ENCODE measurements at places on chromosomes 2 and 18.

GRCh38 chr2:168087401-168087800 is 160.0 kb downstream of the STK39 start:
- no peak for DNase-seq

- no peak for DNase-seq
These were observed 413.6 kb upstream of the TCF4 start for GRCh38 chr18:56001576-56001975.

GRCh38 chr18:51398104-51398503 is 200.6 kb upstream of the MEX3C start:
- no peak for DNase-seq

DNA sequence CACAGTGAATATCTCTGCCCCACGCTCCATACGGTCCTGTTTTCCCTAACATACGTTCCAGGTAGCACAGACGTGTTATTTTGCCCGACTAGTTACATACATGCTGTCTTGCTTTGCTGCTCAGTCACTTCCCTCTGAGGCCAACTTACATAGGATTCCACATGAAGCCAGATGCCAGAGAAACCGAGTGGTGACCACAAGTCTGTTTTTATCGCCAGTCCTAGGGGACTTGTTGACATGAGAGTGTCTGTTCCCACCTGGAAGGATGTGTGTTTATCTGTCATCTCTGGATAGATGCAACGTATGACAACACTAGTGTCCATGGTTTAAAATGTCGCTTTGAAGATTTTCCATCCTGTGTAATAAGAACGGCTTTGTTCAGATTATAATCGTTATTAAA is 32.6 kb downstream of the PMAIP1 start:
- no peak for DNase-seq

GRCh38 chr18:23684515-23685197 is 4.6 kb upstream of the LAMA3 start:
- no peak for DNase-seq

GRCh38 chr2:209570194-209570593 is 146.3 kb downstream of the MAP2 start:
- DNase-seq: no peak

- DNase-seq: peak; percentile 16
These were observed 164.2 kb downstream of the ANTXR1 start for GRCh38 chr2:69177063-69177771.

- no peak for DNase-seq
These were observed 183.5 kb downstream of the SLC4A3 start for GRCh38 chr2:219810895-219811294.

DNA sequence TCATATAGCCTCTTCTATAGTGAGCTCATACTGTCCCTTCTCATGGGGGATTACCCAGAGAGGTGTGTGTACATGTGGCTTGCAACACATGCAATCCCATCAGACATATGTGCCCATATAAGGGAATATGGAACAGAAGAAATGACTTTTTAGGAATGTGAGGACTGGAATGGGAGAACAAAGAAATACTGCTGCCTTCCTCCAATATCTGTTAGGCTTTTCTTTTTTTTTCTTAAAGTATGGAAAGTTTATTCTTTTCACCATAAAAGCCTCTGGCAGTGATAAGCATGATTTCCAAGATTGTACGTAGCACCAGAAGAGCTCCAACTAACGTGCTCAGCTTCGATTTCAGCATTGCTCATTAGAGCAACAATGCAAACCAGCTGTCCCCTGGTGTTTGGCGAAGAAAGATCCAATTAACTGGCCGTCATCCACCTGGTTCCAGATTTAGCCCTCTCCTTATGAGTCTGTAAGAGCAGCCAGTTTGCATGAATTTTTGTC is 113.6 kb downstream of the ADCYAP1 start:
- no peak for DNase-seq

DNA sequence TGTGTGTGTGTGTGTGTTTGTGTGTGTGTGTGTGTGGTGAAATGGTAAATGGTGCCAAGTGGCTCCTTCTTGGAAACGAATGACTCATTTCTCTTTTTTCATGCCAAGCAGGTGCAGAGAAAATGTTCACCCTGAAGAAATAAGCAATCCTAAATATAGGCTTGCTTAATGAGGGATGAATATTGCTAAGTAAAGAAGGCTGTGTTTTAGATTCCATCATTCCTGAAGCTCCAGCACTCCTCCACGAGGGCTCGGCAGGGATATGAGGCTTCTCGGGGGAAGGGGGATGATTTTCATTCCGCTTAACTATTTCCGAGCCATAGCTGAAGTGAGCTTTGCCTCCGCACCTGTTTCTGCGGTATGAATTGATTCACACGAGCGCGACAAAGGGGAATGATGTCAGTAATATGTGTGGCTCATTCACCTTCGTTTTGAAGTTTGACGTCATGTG is 72.9 kb downstream of the TSN start:
- no peak for DNase-seq

DNA sequence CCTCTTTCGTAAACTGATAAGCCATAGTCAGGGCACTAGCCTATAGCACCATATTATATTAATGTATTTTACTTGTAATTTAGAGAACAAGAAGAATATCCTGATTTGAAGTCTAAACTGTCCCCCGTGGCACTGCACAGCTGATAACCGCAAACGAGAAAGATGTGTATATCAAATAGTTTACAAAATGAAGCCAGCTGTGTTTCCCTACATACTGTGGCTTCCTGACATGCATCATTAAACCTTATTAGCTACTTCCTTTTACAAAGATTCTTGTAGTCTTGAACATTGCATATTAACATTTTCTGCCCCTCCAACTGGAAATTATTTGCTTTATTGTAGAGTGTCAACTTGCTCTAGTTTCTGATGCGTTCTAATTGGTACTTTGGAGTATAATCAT is 153.5 kb upstream of the NFATC1 start:
- no peak for DNase-seq

GRCh38 chr2:130374587-130375290 is 18.9 kb downstream of the PTPN18 start:
- DNase-seq: no peak

GRCh38 chr2:175396696-175397095 is 215.2 kb upstream of the ATP5MC3 start:
- no peak for DNase-seq

- DNase-seq: no peak
These were observed 1.6 kb downstream of the SLC66A2 start for GRCh38 chr18:79949697-79950487.

GRCh38 chr2:181121996-181122395 is 141.6 kb downstream of the UBE2E3 start:
- no peak for DNase-seq

GRCh38 chr2:96243843-96244242 is 22.0 kb downstream of the TMEM127 start:
- no peak for DNase-seq

DNA sequence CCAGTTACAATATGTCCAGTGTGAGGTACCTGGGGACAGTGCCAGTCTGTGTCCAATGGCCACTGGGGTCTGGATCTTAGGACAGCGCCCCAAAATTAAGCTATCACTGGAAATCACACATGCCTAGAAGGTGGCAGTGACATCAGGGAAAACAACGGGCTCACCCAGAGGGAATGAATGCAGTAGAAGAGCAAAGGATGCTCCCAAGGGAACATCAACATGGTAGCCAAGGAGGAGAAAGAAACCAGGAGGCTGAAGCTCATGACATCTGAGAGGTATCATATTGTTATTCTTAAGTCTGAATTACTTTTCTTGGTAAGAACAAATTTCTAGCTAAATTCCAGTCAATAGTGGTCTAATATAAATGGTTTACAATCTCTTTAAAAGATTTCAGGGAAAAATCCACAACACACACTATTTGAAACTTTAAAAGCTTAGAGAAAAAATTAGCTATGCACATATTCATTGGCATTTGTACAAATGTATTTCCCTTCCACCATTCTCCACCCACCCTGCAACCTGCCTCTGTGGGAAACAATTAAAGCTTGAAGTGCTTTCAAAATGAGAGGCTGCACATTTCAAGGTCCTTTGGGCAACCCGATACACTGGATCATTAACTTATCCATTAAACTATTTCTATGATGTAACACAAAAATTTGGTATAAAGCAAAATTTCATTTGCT is 55.5 kb downstream of the SIGLEC15 start:
- no peak for DNase-seq

DNA sequence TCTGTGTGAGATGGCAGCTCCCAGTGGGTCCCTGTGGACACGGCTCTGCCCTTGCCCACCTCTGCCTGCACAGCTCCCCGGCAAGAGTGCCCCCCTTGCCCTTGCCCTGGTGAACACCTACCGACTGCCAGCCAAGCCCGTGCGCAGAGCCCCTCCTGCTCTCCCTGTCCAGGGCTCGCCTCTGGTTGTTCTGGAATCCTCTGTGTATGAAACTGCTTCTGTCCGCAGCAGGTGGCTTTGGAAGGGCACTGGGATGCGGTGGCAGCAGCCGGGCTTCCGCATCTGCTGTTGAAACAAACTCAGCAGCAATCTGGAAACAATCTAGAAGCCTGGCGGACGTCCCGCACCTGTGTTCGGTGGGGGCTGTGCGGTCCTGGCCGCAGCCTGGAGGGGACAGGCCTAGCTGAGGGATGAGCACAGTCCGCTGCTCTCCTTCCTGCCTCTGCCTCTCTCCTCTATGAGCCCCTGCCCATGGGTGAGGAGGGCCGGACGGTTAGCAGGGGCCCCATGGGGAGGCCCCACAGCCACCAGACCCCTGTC is 34.0 kb upstream of the KLF11 start:
- no peak for DNase-seq

DNA sequence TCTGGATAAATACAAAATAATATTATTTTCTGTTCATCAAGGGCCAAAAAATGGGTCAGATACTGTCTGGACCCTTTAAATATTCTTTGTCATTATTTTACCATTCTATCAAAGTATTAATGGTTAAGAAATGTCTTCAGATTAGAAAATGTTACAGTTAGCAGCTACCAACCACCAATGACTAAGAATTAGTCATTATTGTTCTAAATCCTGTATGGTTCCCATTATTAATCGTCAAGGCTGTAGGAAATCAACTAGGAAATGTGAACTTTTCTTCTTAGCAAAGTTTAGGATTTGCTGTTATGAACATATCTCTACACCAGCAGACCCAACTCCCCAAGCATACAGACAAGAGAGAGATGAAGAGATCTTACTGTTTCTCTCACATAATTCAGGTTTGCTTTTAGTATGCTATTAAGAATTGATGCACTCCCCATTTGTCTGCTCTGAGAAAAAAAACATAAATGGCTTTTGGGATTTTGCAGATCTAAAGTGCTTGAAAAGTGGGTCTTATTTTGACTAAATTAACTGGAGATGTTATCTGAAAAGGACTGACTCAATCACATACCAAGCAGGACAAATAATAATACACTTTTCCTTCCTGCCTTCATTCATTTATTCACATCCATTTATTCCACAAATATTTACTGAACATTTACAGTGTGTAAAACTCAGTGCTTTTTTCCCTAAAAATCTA is 147.7 kb downstream of the PPP1R1C start:
- no peak for DNase-seq

- DNase-seq: no peak
These were observed 59.9 kb downstream of the VIT start for GRCh38 chr2:36756438-36756837.

GRCh38 chr2:142425551-142425950 is 294.7 kb upstream of the LRP1B start:
- DNase-seq: no peak

DNA sequence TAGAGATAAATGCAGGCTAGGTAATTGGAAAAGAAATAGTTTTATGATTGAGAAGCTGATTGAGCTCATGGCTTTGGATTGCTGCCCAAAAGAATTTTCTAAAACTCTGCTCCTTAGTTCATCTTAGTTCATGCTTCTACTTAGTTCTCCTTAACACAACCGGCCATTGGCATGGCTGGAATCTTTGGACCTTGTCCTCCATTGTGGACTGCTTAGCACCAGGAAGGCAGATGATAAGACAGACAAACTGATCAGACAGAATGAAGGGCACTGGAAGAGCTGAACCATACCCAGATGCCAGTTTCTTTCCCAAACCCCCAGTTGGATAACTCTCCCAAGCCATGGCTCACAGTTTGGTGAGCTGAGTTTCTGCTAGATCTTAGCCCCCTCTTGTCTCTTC is 36.3 kb upstream of the NABP1 start:
- no peak for DNase-seq

- DNase-seq: no peak
These were observed 70.6 kb upstream of the LINC00305 start for GRCh38 chr18:64219517-64219916.

- DNase-seq: no peak
These were observed 117.5 kb downstream of the MMADHC start for GRCh38 chr2:149470046-149470445.

DNA sequence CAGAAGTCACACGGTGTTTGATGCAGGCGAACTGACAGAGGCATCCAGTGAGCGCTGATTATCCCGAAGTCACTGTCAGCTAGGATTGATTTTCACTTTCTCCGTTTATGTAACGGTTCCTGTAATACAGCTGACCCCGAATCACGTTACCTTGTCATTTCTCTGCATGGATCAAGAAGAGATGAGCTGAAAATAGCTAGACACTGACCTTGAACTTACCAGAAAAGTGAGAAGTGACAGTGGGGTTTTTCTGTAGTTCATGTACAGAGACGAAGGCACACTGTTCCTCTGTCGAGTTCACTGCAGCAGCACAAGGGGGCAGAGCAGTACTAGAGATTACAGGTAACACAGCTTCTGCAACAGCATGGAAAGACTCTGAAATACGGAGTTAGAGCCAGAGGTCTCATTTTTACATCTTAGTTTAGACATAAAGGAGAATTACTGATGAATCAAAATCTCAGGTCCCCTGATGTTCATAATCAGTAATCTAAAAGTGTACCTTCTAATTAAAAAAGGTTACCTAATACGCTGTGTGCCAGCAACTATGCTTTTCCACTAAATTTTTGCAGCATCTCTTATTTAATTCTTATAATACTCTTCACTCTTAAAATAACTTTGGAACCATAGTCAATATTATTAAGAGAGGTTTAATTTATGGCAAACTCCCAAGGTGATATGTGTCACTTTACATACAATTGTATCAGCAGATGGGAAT is 33.1 kb downstream of the ARHGAP15 start:
- DNase-seq: no peak

DNA sequence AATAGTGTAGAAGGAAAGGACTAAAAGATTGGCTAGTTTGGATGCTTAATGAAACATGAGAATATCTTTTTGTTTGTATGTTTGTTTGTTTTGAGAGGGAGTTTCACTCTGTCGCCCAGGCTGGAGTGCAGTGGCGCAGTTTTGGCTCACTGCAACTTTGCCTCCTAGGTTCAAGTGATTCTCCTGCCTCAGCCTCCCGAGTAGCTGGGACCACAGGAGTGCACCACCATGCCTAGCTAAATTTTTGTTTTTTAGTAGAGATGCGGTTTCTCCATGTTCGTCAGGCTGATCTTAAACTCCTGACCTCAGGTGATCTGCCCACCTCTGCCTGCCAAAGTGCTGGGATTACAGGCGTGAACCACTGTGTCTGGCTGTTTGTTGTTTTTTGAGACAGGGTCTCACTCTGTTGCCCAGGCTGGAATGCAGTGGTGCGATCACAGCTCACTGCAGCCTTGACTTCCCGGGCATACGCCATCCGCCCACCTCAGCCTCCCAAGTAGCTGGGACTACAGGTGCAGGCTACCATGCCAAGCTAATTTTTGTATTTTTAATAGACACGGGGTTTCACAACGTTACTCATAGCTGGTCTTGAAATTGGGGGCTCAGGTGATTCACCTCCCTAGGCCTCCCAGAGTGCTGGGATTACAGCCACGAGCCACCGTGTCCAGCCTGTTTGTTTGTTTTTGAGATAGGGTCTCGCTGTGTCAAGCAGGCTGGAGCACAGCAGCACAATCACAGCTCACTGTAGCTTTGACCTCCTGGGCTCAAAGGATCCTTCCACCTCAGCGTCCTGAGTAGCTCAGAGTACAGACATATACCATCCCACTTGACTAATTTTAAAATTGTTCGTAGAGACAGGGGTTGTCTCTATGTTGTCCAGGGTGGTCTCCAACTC is 209.2 kb downstream of the MYCN start:
- DNase-seq: no peak
